Stromal cell of bone marrow (primary cell): ENCODE measurements at places on chromosomes 4 and X.

GRCh38 chr4:35365186-35365585 is 879.1 kb downstream of the ARAP2 start:
- no peak for DNase-seq

GRCh38 chr4:157722146-157722545 is 450.7 kb downstream of the GASK1B start:
- no peak for DNase-seq

DNA sequence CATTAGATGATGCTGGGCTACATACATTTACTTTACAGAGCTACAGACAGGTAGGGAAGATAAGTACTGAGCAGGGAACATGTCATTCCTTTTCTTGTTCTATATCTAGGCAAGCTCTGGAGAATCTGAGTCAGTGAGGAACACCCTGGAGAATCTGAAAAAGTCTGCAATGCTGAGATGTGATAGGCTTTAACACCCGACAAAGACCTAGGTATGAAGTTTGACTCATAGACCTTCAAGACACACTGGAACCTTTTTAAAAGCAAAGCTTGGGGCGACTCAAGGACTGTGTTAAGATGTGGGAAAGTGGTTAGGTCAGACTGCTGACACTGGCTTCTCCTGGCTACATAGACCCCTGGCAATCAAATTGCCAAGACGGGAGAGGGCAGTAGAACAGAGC is 42.8 kb downstream of the OSTC start:
- no peak for DNase-seq

GRCh38 chr4:147735413-147736301 is 3.8 kb downstream of the ARHGAP10 start:
- DNase-seq = no peak

- no peak for DNase-seq
Measured at GRCh38 chr4:153502584-153502983, 36.4 kb downstream of the TMEM131L start.

DNA sequence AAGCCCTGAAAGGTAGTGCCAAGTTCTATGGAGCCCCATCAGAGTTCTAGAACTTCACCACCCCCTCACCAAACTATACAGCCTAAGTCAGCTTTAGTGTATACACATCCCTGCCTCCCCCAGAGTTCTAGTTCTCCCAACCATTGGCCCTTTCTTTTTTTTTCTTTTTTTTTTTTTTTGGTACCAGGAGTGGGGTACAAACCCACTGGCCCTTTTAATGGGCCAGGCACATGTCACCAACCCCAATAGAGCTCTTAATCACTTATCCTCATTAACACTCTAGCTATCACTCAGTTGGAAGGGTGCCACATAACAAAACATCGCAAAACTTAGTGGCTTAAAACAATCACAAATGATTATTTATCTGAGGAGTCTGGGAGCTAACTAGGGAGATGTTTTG is 588.6 kb downstream of the BCOR start:
- no peak for DNase-seq

GRCh38 chr4:94253036-94253435 is 45.4 kb downstream of the SMARCAD1 start:
- no peak for DNase-seq

DNA sequence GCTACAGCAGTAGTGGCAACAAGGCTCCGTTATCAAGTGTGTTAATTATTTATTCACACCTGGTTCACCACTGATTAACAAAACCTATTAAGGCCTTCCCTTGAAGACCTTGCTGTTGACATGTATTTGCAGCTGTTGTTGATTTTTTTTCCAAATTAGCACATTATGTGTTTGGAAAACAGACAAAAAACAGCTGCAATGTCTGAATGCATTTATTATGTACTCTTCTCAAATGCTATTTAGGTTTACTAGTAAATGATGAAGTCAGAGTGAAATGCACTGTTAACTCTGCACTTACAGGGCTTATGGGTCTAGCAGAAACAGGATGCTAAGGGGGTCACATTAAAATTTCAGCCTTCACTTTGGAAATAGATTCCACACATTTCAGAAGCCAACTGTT is 99.5 kb upstream of the PCDH7 start:
- DNase-seq = no peak

- no peak for DNase-seq
Measured at GRCh38 chr4:100694467-100694866, 176.6 kb upstream of the EMCN start.

GRCh38 chr4:128711361-128711760 is 98.1 kb upstream of the JADE1 start:
- no peak for DNase-seq

GRCh38 chr4:177057186-177057585 is 252.5 kb upstream of the NEIL3 start:
- no peak for DNase-seq

DNA sequence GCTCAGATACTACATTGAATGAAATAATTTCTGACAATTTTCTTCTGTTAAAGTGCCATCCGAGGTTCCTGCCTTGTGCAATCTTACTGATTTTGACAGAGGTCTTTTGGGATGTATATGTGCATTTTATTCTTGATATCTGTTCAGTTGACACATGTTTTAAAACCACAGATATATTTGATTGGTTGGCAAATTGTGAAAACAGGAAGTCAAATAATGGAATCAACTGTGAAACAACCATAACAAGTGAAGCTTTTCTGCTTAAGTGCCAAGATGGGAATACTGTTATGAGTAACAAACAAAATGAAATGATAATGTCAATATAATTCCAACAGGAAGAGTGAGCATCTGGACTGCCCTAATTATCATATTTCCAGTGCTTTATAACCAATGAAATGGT is 84.9 kb upstream of the TET2 start:
- no peak for DNase-seq

- DNase-seq = no peak
Measured at GRCh38 chr4:70992391-70992881, 1.0 kb upstream of the DCK start.
